Iris pigment epithelial cell (primary cell): ENCODE measurements at places on chromosomes 6 and 20.

DNA sequence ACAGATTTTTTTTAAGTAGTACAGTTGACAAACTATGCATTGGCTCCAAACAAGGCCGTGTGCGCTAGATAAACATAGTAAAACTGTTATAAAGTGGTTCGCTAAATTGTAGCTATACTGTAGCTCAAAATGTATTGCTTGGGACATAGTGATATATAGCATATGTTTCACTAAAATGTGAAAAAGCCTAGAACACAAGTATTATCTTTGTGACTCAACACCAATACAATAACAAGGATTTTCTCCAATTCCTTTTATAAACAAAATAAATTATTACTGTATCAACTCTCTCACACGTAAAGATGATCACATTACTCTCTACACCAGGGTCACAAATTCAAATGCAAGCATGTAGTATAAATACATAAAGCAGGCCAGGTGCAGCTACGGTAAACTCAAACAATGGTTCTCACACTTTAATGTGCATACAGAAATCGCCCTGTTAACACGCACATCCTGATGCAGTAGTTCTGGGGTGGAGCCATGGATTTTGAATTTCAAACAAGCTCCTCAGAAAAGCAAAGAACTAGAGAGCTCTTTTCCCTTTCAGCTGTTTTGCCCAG lies 214.6 kb downstream of the GMDS start:
- no peak for DNase-seq

DNA sequence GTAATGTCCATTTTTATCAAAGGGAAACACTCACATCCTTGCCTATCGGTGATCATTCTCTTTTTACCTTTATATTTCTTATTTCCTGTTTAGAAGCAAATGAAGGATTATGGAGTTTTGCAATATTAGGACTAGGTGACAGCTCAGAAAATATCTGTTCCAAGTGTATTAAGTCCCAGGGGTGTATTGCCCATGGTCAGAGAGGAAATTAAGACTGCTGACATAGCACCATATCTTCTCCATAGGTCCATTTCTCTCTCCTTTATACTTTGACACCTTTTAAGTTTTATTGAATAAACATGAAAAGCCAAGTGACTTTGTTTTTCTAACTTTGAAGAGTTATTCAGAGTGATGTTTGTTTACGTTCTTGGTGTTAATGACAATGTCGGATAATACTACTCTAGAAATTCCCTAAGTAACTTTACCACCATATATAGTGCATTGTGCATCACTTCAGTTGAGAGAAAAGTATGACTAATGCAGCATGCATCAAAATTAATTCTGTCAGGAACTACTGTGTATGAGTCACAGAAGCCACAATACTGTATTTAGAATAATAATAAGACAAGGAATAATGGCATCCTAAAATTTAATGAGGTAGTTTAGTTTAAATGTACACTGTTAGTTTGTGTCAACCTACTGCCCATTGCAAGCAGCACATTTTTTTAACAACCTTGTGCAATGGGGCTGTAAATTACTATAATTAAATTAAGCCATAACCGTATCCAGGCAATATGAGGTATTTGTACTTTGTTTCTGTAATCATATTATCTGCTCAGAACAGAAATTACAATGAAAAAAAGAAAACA lies 474.4 kb upstream of the RNF217 start:
- DNase-seq = peak; percentile 82

GRCh38 chr20:3701061-3701998 lies 11.1 kb downstream of the SIGLEC1 start:
- DNase-seq = no peak

DNA sequence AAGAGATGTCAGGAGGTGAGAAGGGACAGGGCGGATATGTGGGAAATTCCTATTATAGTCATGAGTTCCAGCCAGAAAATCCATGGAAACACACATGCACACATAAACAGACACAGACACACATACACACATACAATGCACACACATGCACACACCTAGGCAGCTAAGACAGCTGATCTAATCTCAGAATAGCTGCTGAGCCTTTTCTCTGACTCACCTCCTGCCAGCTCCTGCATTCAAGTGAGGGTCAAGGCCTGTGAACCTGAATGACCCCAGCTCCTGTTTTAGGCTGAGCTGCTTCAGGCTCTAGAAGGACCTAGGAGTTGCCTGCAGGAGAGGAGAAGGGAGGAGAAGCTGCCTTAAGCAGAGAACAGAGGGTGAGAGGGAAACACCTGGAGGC lies 21.6 kb upstream of the RAET1L start:
- no peak for DNase-seq

GRCh38 chr20:2140561-2140960 lies 38.9 kb downstream of the STK35 start:
- no peak for DNase-seq

- peak; percentile 66 for DNase-seq
These were observed 34.2 kb downstream of the ARHGAP40 start for GRCh38 chr20:38635721-38636288.

- peak; percentile 28 for DNase-seq
These were observed 7.9 kb upstream of the CDSN start for GRCh38 chr6:31128093-31128676.

GRCh38 chr6:85383042-85383441 lies 66.8 kb upstream of the NT5E start:
- DNase-seq = no peak

- DNase-seq = no peak
These were observed 26.3 kb downstream of the MAPK14 start for GRCh38 chr6:36053878-36054277.

GRCh38 chr6:30847421-30847970 lies 36.8 kb upstream of the DDR1 start:
- DNase-seq = no peak

DNA sequence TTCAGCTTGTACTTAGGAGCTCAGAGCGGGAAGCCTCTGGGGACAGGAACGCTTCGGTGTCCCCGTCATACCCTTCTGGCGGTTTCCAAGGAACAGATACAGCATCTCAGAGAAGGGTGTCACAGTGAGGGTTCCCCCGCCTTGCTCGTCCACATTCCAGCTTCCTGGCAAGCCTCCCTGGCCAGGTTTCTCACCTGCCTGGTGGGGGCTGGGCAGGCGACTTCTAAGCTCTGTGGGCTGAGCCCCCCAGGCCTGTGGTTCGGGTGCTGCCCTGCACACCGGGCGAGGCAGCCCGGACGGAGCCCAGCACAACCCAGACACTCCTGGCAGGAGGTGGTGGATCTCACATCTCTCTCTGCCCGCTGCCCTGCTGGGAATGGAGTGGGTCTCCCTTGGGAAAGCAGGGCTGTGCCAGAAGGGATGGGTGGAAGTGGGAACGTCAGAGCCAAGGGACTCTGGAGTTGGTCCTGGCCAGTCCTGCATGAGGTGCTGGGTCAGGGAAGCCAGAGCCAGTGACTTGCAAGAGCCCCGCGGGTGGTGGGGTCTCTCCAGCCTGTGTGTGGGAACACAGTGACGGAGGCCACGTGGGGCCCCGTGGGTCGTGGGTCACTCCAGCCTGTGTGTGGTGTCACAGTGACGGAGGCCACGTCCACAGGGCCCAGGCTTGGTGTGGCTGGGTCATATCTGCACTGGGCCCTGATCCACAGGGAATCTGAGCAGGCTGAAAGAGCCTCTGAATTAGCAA lies 47.7 kb upstream of the SMOC2 start:
- DNase-seq = no peak

DNA sequence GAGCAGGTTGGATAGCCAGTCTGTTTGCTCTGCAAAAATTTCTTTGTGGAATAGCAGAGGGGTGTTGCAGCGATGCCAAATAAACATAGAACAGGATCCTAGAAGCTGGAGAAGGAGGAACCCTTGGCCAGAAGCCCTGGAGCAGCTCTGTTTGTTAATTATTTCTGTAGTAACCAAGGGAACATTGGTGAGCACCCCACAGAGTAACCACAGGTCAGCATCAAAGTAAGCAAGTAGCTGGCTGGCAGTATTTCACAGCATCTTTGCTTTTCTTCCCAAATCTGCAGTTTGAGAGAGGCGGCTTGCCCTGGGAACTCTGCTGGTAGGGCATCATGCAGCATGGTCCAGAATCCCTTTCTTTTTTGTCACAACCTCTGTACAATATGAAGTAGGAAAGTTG lies 12.7 kb upstream of the APMAP start:
- DNase-seq = no peak

GRCh38 chr20:6496874-6497273 lies 270.6 kb upstream of the BMP2 start:
- no peak for DNase-seq

GRCh38 chr20:14924433-14924832 lies 587.0 kb upstream of the FLRT3 start:
- DNase-seq = no peak

DNA sequence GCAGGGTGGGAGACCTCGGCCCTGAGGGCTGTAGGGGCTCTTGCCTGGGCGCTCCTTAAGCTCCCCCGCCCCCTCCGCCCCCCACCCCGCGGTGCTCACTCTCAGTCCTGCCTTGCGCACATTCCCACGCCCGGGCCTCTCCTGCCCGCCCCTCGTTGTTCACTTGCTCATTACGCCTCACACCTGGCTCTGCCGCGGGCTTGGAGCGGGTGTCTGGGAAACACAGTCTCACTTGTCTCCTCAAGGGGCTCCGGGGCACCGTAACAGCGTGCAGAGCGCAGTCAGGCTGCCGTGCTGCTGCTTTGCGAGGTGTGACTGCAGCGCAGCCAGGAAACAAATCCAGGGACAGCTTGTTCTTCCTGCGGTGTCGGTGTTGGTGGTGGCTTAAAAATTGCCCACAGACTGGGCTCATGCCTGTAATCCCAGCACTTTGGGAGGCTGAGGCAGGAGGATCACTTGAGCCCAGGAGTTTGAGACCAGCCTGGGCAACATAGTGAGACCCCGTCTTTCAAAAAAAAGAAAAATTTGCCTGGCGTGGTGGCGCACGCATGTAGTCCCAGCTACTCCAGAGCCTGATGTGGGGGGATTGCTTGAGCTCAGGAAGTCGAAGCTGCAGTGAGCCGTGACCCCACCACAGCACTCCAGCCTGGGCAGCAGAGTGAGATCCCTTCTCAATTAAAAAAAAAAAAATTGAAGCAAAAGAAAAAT lies 4.6 kb downstream of the NPBWR2 start:
- DNase-seq = no peak

DNA sequence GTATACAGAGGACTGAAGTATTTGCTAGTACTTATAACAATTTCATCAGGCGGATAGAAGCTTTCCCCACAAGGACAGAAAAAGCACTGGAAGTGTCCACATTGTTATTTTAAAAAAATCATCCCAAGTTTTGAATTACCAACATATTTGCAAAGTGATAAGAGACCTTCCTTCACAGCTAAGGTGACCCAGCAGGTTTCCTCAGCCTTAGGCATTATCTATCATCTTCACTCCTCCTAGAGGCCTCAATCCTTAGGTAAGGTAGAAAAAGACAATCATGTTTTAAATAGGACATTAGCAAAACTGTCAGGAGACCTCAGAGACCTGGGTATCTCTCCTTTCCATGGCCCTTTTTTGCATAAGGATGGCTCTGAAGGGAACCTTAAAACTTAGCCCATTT lies 72.5 kb upstream of the CHD6 start:
- no peak for DNase-seq

- DNase-seq = no peak
These were observed 62.6 kb downstream of the SRC start for GRCh38 chr20:37408302-37409193.

DNA sequence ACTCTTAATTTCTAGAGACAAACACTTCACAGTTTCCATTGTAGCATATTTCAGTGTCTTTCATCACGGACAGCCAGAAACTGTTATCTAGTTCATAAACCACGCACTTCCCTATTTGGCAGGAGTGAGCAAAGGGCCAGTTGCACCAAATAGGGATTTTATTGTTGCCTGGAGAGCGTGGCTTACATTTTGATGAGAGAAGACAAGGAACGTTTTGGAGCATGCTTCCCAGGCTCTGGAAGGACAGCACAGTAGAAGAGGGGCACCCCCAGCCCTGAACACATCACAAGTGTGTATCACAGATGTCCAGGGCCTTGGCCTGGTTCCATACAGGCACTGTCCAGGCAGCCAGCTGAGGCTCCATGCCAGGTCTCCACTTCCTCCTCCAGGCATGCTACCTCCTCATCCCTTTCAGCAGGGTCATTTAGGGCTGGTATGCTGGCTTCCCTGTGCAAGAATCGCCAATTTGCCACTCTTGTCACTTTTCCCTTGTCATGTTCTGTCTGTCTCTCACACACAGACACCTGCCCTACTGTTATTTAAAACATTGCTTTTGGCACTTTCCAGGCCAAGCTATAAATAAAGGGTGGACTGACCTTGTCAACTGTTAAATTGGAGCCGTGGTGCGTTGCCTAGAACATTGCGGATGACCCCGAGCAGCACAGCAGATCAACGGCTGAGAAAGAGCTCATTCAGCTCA lies 235.0 kb upstream of the GMDS start:
- DNase-seq = no peak

GRCh38 chr20:61849822-61850221 lies 215.9 kb downstream of the TAF4 start:
- no peak for DNase-seq

DNA sequence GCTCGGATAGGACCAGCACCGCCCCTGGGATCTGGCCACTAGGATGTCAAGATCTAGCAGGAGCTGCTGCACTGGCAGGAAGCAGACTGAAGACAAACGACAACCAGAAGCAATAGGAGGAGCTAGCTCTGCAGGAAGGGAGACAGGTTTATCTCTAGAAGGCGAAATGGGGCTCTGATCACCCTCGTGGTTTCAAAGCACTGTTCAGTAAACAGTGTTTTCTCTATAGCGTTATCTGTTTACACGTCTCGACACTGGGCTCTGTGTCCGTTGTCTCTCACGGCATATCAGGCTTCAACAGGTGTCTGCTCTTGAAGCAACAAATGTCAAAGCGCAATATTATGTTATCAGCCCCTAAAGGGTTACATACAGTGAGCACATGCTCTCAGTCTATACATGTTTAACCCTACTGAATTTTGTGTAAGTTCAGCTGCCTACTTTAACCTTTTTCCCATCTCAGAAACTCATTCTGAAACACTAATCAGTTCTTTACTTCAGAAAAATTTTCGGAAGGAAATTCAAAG lies 23.8 kb downstream of the TMEM14B start:
- no peak for DNase-seq

GRCh38 chr6:31615748-31616147 lies 714 bp downstream of the AIF1 start:
- no peak for DNase-seq

DNA sequence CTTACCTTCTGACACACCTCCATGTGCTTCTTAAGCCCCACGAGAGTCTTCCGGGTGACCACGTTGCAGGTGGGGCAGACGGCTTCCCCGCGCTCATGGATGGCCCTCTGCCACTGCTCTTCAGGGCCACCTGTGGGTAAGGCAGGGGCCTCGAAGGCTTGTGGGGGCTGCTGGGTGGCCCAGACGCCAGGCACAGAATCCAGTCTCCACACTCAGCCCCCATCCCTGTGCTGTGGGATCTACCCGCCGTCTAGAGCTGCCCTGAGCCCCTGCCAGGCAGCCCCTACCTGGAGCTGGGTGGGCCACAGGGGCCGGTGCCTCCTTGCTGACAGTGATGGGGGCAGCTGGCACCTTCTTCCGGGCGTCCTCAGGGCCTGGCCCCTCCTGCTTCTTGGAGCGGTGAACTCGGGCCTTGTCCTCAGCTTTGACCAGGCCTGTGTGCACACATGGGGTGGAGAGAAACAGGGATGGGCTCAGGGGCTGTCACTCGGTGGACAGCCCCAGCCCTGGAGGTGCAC lies 5.9 kb downstream of the ZNF512B start:
- no peak for DNase-seq
